ENCODE measurements at places on chromosomes 11 and 22.

GRCh38 chr11:12159351-12160099 lies 49.1 kb downstream of the MICAL2 start:
- peak; percentile 75 for DNase-seq

- DNase-seq: no peak
Observed at GRCh38 chr11:110301032-110301431, 4.6 kb upstream of the RDX start.

- DNase-seq: no peak
Observed at GRCh38 chr11:27410272-27410671, 47.3 kb upstream of the CCDC34 start.

DNA sequence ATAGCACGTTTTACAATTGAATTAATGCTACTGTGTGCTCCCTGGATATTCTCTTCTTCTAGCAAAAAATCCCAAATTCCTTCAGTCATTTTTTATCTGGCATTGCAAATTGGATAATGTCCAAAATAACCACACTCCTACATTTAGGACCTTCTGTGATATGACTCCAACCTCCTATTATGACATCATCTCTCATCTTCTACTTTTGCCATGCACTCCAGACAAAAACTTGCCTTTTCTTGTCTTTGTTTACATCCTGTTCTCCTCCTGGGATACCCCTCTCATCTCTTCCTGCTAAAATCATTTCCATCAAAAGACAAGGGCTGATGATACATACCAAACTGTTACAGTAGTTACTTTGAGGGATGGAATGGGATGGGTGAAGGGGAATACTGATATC lies 20.6 kb upstream of the TMEM218 start:
- no peak for DNase-seq

- no peak for DNase-seq
Observed at GRCh38 chr11:70643642-70644041, 245.3 kb downstream of the CTTN start.

- DNase-seq: no peak
Observed at GRCh38 chr11:67542971-67543370, 19.7 kb upstream of the CABP2 start.

DNA sequence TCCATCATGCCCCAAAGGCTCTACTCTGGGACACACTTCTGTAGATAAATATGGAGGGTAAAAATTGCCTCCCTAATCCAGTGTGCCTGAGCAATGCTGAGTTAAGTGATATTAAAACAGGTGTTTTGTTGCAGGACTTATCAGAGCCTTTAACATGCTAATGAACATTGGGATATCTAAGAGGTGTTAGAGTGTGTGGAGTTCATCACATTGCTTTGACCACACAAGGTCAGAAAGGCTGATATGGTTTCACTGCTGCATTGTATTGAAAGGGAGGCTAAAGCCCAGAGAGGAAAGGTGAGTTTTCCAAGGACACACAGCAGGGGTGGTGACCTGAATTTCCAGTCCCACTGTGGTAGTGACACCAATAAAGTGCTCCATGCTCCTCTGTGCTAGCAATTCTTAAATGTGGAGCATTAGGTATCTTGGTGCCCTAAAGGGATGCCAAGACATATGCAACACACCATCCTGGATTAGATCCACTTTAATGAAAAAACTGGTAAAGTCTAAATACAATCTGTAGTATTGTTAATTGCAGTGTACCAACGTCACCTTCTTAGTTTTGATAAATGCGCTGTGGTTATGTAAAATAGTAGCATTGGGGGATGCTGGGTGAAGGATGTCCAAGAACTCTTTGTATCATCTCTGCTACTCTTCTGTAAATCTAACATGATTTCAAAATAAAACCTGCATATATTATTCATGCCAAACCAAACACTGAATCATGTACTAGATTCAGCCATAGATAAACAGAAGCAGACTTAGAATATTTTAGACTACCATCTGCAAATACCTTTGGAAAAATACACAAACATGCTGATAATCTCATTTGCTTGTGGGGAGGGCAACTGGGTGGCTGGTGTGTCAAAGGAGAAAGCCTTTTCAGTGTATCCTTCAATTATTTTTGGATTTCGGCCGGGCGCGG lies 45.8 kb downstream of the MIAT start:
- no peak for DNase-seq

GRCh38 chr22:30386608-30386959 lies 627 bp downstream of the RNF215 start:
- DNase-seq: no peak

DNA sequence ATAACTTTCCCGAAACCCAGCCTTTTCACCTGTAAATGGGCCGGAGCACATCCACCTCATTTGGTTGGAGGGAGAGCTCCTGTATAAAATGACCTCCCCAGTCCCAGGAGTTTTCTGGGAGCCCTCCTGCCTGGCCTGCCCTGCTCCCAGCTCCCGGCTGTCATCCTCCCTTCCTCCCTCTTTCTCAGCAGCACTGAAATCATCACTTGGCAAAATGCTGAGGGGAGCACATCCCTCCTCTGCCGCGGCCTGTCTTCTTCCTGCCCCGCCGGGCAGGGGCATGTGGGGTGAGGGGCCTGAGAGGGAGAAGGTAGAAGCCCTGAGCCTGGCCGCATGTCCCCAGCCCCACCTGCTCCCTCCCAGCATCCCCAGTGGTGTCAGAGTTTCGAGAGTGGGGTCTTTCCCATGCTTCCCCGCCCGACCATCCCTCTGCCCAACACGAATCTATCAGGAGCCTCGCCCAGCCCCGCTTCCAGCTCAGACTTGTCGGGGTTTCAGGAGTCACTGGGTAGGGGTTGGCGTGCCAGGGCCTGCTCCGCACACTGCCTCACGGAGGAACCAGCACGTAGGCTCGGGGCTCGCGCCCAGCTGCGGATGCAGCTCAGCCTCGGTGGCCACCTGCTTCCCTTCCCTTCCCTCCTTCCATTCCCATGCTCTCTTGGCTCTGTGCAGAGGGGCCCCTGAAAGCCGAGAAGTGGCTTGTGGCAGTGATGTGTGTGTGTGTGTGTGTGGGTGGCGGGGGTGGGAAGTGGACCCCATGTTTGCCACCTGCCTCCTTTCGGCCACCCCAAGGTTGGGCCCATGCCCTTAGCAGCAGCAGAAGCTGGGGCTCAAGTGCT lies 37.1 kb downstream of the NECTIN1 start:
- DNase-seq: no peak

- DNase-seq: no peak
Observed at GRCh38 chr22:43159484-43160178, 8.3 kb downstream of the TSPO start.

DNA sequence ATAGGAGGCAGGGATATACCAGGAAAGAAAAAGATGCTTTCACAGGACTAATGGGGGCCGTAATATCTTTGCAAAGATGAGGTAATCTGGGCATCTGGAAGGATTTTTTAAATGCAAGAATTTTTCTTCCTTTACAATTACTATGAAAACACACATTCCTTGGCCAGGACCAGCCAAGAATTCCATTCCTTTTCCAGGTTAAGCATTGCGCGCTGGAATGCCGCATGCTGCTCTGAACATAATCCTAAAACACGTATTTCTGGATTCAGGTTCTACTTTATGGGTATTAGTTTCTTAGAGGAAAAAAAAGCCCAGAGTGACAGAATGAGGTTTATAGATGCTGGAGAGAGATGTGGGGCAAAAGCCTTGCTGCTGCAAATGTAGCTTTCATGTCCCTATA lies 99.4 kb upstream of the SORL1-AS1 start:
- DNase-seq: no peak

All from AG09309 (cell line).